ENCODE measurements at places on chromosomes 16 and 17. TPM values are rescaled to one million over a fixed set of nuclear protein-coding genes. Genes with fewer than 3 reads are reported as not detected.

NUPR1 gene
- 12.4 TPM for total RNA-seq

METTL9 gene
- 62.6 TPM for total RNA-seq

DNA sequence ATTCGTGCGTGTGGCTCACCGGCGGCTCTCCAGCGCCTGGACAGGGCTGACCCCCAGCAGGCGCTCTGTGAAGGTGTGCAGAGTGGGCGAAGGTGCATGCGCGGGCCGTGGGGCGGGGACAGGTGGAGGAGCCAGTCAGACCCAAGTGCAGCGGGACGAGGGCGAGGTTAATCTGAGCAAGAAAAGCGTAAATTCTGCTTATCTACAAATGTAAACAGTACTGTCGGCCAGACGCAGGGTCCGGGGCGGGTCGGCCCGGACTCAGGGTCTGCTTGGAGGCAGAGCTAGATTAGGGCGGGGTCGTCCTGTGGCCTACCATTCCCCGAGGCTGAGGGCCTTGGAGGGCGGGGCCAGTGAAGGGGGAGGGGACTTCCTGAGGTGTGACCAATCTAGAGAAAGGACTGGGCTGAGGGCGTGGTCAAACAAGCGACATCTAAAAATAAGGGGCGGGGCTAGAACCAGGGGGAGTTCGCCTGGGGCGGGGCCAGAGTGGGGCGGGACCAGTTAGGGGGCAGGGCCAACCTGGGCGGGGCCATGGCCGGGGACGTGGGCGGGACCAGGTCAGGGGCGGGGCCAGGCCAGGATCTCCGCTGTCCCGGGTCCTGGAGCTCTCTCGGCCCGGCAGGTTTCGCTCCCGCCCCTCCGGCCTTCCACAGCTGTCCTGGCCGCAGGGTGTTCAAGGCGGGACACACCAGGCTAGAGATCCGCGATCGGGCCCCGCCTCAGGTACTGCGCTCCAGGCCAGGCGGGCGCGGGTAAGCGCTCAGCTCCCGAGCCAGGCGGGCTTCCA is at the start of gene SEC14L5:
Gene SEC14L5, plus strand, starts transcription at position 611 of the 790 bp plus-strand sequence. CDS start 994 bp downstream, outside the sequence.
- peak; percentile 97 for DNase-seq

KLHL10 gene
- total RNA-seq: not detected

- DNase-seq: peak; percentile 86
These were observed 8.2 kb downstream of the RHBDF2 start for GRCh38 chr17:76492989-76493501.

GAST gene
- not detected for total RNA-seq

SLC7A6OS gene
- 8.6 TPM for total RNA-seq

VTN gene
- total RNA-seq: 86.7 TPM

Data from right atrium auricular region (tissue), 2 donors.